T follicular helper cell (primary cell): ENCODE measurements at places on chromosomes 16 and 17.

DNA sequence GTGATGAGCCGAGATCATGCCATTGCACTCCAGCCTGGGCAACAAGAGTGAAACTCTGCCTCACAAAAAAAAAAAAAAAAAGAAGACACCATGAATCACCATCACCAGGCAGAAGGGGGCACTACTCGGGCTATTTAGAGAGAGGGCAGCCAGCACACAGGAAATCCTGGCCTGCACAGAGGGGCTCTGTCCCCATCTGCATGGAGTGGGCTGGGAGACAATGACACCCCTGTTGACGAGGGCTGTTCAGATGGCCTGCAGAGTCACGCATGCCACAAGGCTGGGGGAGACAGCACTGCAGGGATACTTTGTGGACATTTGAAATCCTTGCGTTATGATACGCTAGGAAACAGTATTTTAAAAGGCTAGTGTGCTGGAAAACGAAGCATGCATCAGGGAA, 48.3 kb downstream of the CUEDC1 start:
- DNase-seq: no peak

GRCh38 chr17:28145348-28145747, 102.9 kb downstream of the NLK start:
- no peak for DNase-seq

DNA sequence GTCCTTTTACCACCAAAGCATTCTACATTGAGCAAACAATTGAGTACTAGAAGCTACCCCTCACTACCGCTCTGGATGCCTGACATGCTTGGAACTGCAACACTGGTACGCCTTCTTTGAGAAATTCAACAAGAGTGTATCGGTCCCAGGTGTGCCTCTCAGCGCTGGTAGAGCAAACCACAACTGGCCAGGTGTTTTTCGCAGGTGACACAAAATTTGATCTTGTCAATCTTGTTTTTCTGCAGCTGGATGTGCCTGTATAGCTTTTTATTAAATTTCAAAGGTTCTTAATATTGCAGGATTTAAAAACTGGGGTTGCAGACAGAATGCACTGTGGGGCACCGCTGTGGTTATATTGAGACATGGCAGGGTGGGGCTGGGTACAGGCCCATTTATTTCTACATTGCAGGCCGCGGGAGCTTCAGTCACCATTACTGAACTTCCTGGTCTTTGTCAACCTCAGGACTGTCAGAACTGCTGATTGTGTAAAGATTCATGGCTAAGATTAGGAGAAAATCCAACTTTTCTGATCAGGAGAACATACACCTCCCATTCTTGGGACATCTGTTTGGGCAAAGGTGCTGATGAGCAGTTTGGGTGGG, 4.5 kb upstream of the SNX20 start:
- no peak for DNase-seq

- no peak for DNase-seq
These were observed 3.8 kb downstream of the PMP22 start for GRCh38 chr17:15261258-15261801.

GRCh38 chr17:8831234-8831849, 32.2 kb upstream of the MFSD6L start:
- DNase-seq: no peak

GRCh38 chr17:66779237-66779606, 55.7 kb upstream of the CACNG5 start:
- DNase-seq: no peak

DNA sequence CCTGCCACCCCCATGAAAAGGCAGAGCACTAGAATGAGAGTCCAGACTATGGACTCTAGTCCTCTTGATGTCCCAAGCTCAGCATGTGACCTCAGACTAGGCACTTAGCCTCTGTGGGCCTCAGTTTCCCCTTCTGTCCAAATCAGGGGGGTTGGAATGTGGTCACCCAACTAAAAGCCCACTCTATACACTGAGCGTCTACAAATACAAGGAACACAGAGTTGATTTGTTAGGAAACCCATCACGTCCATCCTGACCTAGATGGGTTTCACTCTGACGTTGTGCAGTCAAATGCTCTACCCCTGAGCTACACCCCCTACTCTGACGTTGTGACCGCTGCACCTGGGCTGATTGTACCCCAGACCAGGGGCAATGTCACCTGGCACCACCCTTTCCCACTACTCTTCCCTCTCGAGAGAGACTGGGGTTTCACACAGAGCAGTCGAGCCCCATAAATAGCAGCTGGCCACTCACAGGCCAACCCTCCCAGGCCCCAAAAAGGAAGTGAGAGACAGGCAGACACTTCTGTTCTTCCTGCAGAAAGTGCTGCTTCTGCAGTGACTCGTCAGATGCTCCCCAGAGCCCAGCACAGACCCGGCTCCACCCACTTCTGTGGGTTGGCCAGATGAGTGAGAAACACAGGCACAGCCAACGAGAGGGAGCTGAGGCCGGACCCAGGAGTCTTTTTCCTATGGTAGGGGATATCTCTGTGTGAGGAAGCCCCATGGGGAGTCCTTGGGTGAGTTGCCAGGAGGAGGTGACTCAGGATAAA, 16.1 kb upstream of the TNFRSF13B start:
- no peak for DNase-seq

DNA sequence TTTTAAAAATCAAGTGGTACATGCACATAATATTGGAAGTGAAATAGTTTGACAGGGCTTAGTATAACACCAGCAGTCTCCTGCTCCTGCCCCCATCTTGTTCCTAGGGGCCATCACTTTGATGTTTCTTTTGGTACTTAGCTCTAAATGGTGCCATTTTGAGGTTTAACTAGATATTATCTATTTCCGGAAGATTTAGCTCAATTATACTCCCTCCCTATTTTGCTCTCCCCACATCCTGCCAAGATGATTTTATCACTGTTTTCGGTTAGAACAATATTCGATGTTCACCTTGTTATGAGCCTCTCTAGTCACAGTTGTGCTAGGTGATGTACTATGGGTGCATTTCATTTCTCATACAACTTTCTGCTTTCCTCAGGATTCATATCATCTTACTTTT, 20.0 kb upstream of the SLC35G3 start:
- peak; percentile 44 for DNase-seq

- DNase-seq: no peak
These were observed 34.6 kb downstream of the NME2 start for GRCh38 chr17:51200846-51201245.

- no peak for DNase-seq
These were observed 34.6 kb downstream of the SLC38A8 start for GRCh38 chr16:84007965-84008364.

DNA sequence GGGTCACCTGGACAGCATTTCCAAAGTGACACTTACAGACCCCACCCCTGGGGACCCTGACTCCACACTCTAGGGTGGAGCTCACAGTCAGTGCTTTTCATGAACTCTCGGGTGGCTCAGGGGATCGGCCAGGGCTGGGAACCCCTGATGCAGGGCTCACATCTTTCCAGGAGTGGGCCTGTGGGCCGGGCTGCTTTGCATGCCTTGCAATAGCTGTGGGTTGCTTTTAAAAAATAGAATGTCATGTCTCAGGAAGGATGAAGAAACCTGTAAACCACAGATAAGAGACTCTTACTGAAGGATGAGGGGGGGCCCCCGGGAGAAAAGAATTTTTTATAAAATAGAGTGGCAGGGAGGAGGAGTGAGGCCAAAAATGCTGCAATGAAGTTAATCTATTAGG, 40.2 kb downstream of the RBFOX3 start:
- no peak for DNase-seq

DNA sequence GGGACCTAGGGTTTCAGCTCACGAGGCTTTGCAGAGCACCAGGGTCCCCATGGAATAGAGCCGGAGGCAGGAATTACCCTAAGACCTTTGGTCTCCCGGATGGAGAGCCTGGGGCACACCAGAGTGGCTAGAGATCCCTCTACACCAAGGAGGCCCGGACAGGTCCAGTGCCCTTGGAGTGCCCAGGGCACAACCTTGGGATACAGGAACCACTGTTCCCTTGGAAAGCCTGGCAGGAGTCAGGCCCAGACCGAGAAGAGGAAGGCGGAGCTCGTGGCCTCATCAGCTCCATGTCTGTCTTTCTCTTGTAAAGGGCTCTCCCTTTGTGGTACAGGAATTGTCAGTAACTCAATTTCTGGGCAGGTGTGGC, 3.8 kb upstream of the DBNDD1 start:
- no peak for DNase-seq

GRCh38 chr17:40506786-40507185, 5.4 kb upstream of the TNS4 start:
- no peak for DNase-seq

- no peak for DNase-seq
These were observed 75.2 kb downstream of the KATNIP start for GRCh38 chr16:27625050-27625697.

DNA sequence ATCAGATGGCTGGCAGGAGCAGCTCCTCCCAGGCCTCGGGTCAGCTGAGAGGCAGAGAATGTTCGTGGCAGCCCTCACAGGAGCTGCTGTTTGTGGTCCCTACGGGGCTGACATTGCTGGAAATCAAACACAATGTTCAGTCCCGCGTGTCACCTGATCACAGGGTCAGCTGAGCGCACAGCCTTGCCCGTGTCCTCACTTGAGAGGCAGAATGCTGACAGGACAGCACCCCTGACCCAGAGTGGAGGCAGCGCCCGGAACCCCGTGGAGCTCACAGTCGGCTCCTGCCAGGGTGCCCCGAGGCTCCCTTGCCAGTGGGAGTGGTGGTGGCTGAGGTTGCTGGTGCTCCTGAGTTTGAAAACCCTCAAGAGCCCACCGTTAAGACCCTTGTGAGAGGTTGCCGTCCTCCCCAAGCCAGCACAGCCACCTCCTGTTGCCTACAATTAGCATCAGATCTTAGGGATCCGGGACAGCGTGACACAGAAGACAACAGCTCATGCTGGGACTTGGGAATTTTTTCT, 3.6 kb upstream of the CHMP6 start:
- DNase-seq: no peak

DNA sequence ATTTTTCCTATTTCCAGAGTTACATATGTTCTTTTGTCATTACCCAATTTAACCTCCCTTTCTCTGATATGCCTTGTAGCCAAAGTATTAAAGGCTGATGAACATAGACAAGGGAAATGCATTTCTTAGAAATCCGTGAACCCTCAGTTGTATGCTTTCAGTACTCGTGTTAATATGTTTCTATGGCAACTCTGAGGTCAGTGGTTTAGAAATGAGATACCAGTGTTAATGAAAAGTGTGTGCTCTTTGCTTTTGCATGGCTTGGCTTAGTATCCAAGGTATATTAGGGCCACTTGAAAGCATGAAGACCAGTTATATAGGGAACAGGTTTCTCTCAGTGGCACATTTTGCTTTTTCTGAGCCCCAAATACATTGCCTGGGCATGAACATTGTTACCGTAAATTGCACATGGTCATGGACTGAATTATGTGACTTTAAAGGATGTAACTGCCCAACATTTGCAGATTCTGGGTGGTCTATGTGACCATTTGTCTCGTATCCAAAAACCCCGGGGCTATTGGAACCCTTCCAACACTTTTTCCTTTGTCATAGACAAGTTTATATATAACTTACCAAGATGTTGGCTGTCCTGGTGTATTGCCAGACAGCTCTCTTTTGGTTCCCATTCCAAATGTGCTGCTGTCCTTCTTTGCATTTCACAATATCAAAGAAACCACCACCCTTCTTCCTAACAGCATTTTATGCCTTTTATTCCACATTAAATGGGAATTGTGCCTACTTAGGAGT, 17.5 kb downstream of the ABHD15 start:
- no peak for DNase-seq

DNA sequence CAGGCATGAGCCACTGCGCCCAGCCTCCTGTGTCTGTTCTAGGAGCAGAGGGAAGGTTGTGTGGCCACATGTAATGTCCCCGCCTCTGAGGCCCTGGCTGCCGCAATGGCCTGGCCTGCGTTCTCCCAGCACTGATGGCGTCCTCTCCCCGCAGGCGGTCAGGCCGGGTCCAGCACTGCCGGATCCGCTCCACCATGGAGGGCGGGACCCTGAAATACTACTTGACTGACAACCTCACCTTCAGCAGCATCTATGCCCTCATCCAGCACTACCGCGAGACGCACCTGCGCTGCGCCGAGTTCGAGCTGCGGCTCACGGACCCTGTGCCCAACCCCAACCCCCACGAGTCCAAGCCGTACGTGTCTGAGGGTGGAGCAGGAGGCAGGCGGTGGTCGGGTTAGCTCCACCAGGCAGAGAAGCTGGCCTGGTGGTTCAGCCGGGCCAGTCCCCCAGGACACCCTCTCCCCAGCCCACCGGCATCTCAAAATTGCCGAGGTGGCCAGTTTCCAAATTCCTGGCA, 100.8 kb downstream of the SDR42E1 start:
- no peak for DNase-seq

- DNase-seq: no peak
These were observed 6.0 kb upstream of the RSKR start for GRCh38 chr17:28620010-28620409.

GRCh38 chr17:2691965-2692780, 19.4 kb downstream of the CLUH start:
- no peak for DNase-seq

DNA sequence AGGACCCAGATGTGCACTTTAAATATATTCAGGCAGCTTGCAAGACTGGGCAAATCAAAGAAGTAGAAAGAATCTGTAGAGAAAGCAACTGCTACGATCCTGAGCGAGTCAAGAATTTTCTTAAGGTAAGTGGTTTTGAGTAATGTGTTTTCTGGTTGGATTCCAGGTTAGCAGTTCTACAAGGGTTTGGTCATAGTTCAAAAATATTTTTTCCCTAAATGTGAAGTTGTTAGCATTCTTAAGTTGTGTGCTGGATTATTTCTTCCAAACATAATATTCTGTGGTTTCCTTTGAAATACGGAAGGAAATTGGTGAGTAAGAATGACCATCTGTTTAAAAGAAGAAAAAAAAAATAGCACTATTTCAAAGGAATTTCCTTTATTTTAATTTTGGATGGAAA, 38.4 kb downstream of the PTRH2 start:
- no peak for DNase-seq

DNA sequence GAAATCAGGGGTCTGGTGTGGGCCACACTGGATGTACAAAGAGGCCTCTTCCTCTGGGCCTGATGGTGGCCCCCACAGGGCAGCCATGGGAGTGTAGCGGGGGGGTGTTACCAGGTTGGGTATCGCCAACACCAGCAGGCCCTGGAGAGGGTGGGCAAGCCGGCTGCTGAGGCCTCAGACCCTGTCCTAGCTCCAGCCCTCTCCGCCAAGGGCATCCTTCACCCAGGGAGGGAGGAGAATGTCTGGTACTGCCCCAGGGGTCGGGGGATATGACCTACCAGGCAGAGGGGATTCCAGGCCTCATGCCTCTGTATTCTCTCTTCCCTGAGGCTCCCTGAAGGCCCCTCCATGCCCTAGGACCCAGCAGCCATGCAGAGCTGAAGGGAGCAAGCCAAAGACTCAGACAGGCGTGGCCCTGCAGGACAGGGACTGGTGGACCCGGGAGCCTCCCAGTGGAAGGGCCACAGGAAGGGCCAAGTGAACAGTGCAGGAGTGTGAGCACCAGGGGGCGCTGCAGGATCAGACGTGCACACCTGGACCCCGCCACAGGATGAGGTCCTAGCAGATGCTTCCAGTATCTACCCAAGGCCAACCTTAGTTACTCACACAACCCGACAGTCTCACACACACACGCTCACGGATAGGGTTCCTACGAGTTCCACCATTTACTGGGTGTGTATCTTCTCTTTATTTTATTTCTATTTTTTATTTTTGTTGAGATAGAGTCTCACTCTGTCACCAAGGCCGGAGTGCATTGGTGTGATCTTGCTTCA, 10.9 kb upstream of the CES4A start:
- DNase-seq: peak; percentile 81

GRCh38 chr17:48593840-48594537, 410 bp upstream of the HOXB5 start:
- peak; percentile 69 for DNase-seq

- no peak for DNase-seq
These were observed 7.5 kb downstream of the N4BP1 start for GRCh38 chr16:48602356-48603014.
